Renal pelvis (tissue), 12 donors: ENCODE measurements at places on chromosomes 3 and 15. TPM values are rescaled to one million over a fixed set of nuclear protein-coding genes. Genes with fewer than 3 reads are reported as not detected.

Gene SNURF
- polyA plus RNA-seq = 12.2 TPM

Gene TM6SF1
- 2.0 TPM for polyA plus RNA-seq

Gene PIF1
- 19.8 TPM for polyA plus RNA-seq

Gene DLG1
- 88.8 TPM for polyA plus RNA-seq

Gene SYNM
- 2.0 TPM for polyA plus RNA-seq

Gene SLCO2A1
- 20.1 TPM for polyA plus RNA-seq

Gene THSD4
- 31.9 TPM for polyA plus RNA-seq

Gene C3orf85
- 18.4 TPM for polyA plus RNA-seq

Gene RAD18
- polyA plus RNA-seq = 11.6 TPM

Gene CYP1A2
- polyA plus RNA-seq = 0.09 TPM
